ENCODE measurements at places on chromosomes 1 and 21. TPM values are rescaled to one million over a fixed set of nuclear protein-coding genes. Genes with fewer than 3 reads are reported as not detected.

MKNK1 gene
- total RNA-seq = 49.7 TPM

ITGB2 gene
- 111 TPM for total RNA-seq

DNA sequence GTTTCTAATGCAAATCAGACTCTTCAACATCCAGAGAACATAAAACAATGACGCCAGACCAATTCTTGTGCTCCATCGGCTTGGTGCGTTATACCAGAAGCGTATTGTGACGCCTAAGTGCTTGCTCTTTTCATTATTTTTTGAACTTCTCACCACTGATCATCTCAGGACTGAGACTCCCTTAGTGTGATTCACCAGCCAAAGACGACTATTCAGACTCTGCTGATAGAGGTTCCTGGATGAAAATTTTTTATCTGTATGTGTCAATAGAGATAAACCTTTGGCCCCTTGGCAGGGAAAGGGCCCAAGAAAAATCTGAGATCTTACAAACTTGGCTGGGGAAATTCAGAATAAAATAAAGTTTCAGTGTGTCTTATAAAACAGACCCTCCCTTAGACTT lies 856 bp upstream of the GREM2 start:
- H3K27me3 ChIP-seq = no peaks in the 10 kb centered on the region
- DNase-seq = no peak
- H3K4me3 ChIP-seq = no peak overlapping the region
- no peak overlapping the region for H3K27ac ChIP-seq

GNG4 gene
- not detected for total RNA-seq

DNA sequence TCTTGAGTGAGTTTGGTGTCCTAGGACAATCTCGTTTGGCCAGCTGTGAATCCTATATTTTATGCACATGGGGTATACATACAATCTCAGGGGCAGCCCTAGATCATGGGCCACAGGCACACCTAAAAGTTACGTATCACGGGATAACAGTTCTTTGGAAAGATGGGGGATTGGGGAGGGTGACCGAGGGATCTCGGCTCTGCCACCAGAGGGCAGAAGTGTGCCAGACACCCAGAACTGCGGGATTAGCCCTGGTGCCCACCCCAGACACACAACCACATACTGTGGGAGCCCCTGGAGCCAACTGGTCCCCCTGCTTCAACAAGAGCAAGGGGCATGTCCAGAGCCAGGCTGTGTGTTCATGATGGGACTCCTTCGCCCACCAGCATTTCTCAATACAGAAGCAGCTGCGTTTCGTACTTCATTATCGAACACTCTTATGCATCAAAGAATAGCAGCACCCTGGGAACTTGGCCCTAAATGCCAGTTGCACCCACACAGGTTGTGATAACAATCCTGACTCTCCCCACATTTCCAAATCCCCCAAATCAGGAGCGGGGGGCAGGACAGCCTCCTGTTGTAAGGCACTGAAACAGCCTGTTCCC lies 37.4 kb downstream of the TMCO4 start:
- H3K27me3 ChIP-seq = no peaks in the 10 kb centered on the region
- no peak overlapping the region for H3K27ac ChIP-seq
- no peak for DNase-seq
- no peak overlapping the region for H3K4me3 ChIP-seq
- H3K4me1 ChIP-seq = peaks cover 9% of the 10 kb centered on the region
- peaks cover 2% of the 10 kb centered on the region for H3K36me3 ChIP-seq

LCE1D gene
- not detected for total RNA-seq

FABP3 gene
- 25.0 TPM for total RNA-seq

- H3K27ac ChIP-seq = no peak overlapping the region
- no peak overlapping the region for H3K4me3 ChIP-seq
- no peaks in the 10 kb centered on the region for H3K27me3 ChIP-seq
- no peaks in the 10 kb centered on the region for H3K4me1 ChIP-seq
Measured at GRCh38 chr1:29551123-29551936, 315.0 kb downstream of the PTPRU start.

- H3K36me3 ChIP-seq = no peaks in the 10 kb centered on the region
- H3K27me3 ChIP-seq = no peaks in the 10 kb centered on the region
- DNase-seq = peak; percentile 59
- no peak overlapping the region for H3K4me3 ChIP-seq
- H3K4me1 ChIP-seq = no peaks in the 10 kb centered on the region
- no peak overlapping the region for H3K27ac ChIP-seq
Measured at GRCh38 chr1:7422966-7423365, 348.1 kb upstream of the VAMP3 start.

DNA sequence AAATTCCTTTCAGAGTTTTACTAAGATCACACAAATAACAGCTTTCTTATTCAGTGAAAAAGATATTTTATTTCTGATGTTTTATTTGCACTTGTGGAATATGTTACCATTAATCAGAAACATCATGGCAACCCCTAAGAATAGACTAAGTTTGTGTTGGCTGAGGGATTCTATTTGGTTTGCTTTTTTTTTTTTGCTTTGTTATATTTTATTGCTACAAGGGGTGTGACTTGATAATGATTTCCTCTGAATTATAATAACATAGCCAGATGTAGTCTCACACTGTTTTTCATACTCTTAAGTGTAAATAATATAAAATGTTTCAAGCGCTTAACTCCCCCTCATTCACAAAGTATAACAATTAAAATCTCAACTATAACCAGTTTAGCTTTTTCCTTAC lies 20.0 kb downstream of the GLRX2 start:
- no peak for DNase-seq
- H3K4me3 ChIP-seq = no peak overlapping the region
- H3K27me3 ChIP-seq = no peaks in the 10 kb centered on the region

- no peak overlapping the region for H3K4me3 ChIP-seq
- DNase-seq = no peak
- H3K27ac ChIP-seq = no peak overlapping the region
- H3K36me3 ChIP-seq = no peaks in the 10 kb centered on the region
- H3K27me3 ChIP-seq = peaks cover 2% of the 10 kb centered on the region
Measured at GRCh38 chr1:36697836-36698605, 215.3 kb upstream of the CSF3R start.

GRCh38 chr21:25565272-25566211 lies 41.7 kb downstream of the MRPL39 start:
- no peaks in the 10 kb centered on the region for H3K36me3 ChIP-seq
- DNase-seq = no peak
- peaks cover 7% of the 10 kb centered on the region for H3K4me1 ChIP-seq
- H3K4me3 ChIP-seq = no peak overlapping the region

DNA sequence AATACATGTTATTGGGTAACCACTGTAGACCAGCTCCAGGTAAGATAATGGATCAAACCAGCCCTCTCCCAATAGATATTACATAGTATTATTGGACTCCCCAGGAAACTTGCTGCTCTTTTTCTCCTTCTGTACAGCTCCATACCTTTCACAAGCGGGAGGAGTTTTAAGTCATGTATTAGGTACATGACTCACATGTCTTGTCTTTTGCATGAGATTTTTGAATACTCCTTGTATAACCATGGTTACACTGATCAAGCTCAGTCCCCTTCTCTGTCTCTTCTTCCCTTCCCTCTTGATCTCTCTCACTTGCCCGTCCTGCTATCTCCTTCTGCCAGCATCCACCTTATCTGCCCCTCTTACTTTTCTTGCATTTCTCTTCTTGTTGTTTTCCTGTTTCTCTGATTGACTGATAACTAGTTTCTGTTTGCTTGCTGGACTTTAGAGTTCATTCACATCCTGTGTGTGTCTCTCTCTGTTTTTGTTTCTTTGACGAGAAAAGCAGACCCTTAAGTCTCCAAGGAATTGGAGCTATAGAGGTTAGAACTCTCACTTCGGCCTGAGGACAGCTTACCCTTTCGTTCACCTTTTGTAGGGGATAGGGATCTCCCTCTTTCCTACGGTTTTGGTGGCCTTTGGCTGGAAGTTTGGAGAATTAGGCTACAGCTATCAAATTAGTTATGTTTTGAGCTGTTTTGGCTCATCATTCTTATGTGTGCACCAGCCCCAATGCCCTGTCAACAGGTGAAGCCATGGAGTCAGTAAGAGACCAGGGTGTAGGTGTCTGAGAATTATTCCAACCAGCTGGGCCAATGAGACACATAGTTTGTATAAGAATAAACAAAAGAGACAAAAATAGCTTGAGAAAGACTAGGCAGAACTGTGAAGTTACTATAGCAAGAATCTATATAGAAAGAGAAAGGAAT lies 49.0 kb upstream of the ASB17 start:
- no peaks in the 10 kb centered on the region for H3K36me3 ChIP-seq
- H3K27ac ChIP-seq = no peak overlapping the region
- no peaks in the 10 kb centered on the region for H3K27me3 ChIP-seq
- H3K4me1 ChIP-seq = no peaks in the 10 kb centered on the region

- H3K4me3 ChIP-seq = no peak overlapping the region
- H3K27ac ChIP-seq = no peak overlapping the region
- H3K36me3 ChIP-seq = no peaks in the 10 kb centered on the region
- H3K27me3 ChIP-seq = no peaks in the 10 kb centered on the region
Measured at GRCh38 chr1:195872376-195872775, 735.9 kb downstream of the KCNT2 start.

WNT4 gene
- total RNA-seq = 0.69 TPM

RORC gene
- 19.1 TPM for total RNA-seq

DNA sequence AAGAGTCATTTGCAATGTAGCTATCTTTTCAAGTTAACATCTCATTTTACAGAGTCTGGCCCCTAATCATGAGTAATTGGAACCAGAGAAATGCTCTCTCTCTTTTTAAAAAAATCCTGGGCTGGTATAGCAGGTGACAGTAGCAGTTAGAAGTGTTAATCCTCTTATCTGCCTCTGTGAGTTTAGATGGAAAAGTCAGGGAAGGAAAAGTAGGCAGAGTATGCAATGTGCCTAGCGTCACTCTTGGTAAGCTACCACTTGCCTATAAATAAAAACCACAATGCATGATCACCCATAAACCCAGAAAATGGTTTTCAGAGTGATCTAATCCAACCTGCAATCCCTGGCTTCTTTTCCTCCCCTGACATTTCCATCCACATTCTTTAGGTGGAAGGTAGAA lies 43.2 kb downstream of the UTP25 start:
- no peaks in the 10 kb centered on the region for H3K4me1 ChIP-seq
- no peaks in the 10 kb centered on the region for H3K27me3 ChIP-seq
- no peaks in the 10 kb centered on the region for H3K36me3 ChIP-seq
- no peak overlapping the region for H3K27ac ChIP-seq

DNA sequence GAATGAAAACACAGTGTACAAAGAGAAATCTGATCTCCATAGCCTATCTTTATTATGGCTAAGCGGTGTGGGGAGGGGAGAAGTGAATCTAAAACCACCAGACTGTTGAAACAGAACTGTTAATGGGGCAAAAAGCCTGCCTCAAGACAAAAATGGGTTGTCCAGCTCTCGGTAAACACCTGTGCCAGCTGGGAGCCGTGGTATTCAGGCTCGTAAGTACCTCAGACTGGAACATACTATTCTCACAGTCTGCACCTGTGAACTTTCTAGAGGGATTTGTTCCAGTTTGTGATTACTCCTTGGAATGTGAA lies 42.7 kb upstream of the ATP1A1 start:
- peaks cover 33% of the 10 kb centered on the region for H3K4me1 ChIP-seq
- H3K36me3 ChIP-seq = no peaks in the 10 kb centered on the region
- no peaks in the 10 kb centered on the region for H3K27me3 ChIP-seq

DNA sequence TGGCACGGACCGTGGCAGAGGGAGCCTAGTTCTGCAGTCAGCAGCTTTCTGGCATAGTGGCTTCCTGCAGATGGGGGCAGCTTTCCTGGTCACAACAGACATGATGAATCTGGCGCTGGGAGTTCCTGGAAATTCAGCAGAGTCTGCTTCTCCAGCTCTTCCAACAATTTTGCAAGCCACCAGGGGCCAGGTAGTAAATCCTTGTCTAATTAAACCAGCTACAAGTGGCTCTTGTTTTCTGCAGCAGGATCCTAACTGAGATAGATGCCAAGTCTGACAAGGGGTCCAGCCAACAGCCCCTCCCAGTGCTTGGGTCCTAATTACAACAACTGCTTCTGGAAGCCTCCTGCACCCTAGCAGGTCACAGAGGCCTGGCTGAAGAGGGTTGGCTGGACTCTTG lies 35.8 kb downstream of the TRIM62 start:
- H3K27me3 ChIP-seq = no peaks in the 10 kb centered on the region
- H3K27ac ChIP-seq = no peak overlapping the region
- peaks cover 4% of the 10 kb centered on the region for H3K36me3 ChIP-seq
- no peaks in the 10 kb centered on the region for H3K4me1 ChIP-seq
- H3K4me3 ChIP-seq = no peak overlapping the region

OLFML2B gene
- total RNA-seq = 6.7 TPM

DNA sequence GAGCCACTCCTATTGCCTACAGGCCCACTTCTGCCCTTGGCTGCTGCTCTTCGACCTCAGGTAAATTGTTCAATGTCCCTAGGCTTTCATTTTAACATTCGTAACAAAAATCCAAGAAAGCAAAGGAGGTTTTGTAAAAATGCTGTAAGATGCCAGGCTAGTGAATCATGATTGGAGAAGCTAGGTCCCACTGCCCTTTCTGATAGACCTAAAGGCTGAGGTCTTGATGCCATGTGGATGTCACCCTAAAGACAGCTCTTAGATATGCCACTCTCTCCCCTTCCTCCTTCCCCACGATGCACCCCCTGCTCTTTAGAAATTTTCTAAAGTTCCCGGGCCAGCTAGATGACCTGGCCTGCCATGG lies 9.9 kb upstream of the TMEM39B start:
- DNase-seq = no peak
- H3K4me3 ChIP-seq = no peak overlapping the region
- no peak overlapping the region for H3K27ac ChIP-seq
- H3K27me3 ChIP-seq = no peaks in the 10 kb centered on the region
- peaks cover 23% of the 10 kb centered on the region for H3K36me3 ChIP-seq

FCGR3B gene
- total RNA-seq = 4.3 TPM

DNA sequence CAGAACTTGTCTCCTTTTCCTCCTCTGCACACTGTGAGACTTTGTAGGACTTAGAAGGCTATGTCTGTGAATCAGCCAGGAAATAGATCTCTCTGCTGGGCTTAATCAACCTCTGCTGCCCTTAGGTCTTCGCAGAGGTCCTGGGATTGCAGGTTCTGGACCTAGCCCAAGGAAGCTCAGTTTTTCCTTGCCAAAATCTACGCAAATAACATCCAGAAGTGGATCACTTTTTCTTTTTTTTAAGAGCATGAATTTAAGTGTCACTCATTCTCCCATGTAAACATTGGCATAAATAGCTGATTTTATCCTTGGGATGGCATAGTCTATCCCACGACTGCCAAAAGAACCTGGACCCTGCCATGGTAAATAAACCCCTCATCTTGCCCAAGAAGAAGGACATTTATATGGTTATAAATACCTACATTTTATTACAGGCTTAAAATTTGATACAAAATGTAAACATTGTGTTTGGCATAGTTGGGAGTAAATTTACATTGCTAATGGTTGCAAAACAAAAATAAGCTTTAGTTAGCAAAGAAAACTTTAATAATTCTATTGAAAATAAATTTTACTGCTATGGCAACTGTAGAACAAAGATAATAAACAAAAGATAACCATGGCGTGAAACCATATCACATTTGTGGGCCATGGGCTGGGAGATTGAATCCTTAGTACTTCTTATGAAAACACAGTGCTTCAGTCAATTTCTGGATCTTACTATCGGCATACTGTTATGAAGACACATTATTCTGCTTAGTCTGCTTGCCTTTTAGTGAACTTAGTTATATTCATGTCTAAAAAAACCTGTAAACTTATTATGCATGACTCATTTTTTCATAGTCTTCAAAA lies 24.5 kb upstream of the DISC1 start:
- H3K27ac ChIP-seq = no peak overlapping the region
- no peak overlapping the region for H3K4me3 ChIP-seq
- peak; percentile 36 for DNase-seq
- no peaks in the 10 kb centered on the region for H3K36me3 ChIP-seq

OR14K1 gene
- not detected for total RNA-seq

PLXNA2 gene
- total RNA-seq = 27.9 TPM
